ENCODE measurements at places on chromosomes 7 and 10.

DNA sequence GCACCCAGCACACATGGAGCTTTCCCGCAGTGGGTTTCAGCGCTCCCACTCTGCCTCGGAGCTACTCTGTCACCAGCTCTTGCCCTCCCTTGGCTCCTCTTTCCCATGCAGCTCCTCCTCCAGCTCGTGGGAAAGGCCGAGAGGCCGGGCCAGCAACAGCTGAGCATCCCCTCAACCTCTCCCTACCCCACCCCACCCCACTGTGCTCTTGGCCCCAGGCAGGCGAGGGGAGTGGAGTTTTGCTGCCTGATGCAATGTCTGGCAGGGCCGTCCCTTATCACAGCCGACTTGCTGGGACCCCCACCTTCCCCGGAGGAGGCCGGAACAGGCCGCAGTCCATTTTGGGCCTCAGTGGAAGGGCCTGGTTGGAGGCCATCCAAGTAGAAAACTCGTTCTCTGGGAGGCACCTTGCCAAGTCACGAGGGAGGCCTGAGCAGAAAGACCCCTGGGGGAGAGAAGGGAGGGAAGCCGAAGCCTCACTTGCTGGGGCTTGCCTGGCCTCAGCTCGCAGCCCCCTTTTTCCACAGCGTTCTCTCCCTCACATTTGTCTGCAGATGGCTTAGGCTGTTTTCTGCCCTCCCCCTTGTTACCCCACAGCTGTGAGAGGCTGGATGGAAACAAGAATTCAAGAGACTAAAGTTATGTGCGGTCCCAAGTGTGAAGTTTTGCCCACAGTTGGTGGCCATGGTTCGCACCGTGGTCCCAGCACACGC lies 35.3 kb downstream of the CHST3 start:
- DNase-seq = no peak

- DNase-seq = no peak
These were observed 162.8 kb upstream of the NFE2L3 start for GRCh38 chr7:25989140-25989705.

DNA sequence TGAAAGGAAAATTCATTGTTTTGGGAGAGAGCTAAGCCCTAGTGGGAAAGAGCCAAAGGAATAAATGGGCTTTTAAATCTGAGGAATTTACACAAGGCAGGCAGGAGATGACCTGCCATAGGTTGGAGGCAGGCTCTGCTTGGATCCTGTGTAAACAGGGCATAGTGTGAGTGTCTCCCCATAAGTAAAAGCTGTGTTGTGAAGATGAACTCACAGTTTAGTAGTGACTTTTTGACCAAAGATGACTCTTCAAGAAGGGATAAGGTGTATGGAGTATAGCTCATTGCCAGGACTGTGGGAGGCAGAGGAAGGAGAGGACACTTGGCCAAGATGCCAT lies 63.2 kb downstream of the KAT6B start:
- DNase-seq = no peak

DNA sequence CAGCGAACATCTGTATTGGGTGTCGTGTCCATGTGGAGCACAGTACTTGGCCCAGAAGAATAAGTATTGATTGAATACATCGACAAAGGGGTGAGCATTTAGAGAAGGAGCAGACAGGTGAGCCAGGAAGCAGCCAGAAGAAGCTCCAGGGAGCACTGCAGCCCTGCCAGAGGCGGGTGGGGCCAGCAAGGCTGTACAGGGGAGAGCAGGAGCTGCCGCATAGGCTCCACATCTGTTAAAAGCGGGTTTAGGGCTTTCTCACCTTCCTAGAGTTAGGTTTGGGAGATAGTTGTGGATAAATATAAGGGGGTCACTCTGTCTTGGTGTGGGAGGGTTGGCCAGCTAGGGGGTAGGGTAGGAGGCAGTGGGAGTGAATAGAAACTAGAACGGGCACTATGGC lies 1.3 kb upstream of the CPA1 start:
- no peak for DNase-seq

DNA sequence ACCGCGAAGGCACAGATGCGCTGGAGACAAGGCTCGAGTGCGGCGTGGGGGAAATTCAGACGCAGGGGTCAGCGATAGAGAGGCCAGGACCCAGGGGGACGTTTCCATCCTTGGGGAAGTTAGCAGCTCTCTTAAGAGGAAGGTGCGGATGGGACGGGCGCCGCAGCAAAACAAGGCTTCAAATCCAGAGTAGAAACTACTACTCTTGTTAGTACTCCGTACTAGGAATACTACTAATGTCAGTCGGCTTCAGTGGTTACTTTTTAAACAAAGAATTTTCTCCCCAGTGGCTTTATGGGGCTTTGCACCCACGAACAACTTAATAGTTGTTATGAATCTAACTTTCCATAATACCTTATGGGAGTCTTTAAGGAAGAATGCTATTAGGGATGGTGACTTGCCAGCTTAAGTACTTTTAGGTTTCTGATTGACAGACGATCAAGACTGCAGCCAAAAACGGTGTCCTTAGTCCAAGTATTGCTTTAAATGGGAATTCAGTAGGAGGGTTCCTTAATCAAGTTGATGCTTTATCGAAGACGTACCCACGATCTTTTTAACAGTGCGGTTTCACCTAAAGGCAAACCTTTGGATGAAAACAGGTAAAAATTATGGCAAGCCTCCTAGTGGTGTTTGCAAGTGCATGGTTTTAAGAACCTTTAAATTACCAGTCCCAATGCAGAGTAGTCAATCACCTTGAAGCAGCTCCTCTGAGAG lies 812 bp upstream of the IDE start:
- peak; percentile 24 for DNase-seq

- DNase-seq = no peak
These were observed 6.1 kb downstream of the DNTT start for GRCh38 chr10:96310321-96310669.

DNA sequence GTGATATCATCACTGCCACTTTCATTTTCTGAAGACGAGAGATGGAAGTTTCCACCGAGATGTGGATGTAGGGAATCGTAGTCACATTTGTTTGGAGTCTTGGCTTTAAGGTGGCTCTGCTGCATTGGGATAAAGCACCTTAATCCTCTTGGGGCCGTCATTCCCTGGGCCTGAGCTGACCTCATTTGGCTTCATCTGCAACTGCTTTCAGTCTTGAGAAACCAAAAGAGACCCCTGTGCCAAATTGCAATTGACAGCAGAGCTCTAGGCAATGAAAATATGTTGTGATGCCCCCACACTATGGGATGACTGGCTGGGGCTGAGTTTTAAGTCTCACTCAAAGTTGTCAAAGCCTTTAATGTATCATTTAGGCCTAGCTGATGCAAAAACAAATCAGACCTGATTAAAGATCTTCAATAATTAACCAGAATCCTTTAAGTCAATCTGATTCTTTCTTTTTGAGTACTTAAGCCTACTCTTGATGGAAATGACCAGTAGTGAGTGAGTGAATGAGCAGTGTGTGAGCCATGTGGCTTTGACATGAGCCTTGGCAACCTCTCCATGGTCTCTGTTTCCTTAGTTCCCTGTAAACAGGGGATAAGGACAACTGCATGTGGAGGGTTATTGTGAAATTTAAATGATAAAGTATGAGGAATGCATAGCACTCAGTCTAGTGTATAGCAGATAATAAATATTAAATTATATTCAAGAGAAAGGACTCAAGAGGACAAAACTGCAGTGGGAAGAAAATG lies 155.0 kb downstream of the BMPER start:
- DNase-seq = no peak

DNA sequence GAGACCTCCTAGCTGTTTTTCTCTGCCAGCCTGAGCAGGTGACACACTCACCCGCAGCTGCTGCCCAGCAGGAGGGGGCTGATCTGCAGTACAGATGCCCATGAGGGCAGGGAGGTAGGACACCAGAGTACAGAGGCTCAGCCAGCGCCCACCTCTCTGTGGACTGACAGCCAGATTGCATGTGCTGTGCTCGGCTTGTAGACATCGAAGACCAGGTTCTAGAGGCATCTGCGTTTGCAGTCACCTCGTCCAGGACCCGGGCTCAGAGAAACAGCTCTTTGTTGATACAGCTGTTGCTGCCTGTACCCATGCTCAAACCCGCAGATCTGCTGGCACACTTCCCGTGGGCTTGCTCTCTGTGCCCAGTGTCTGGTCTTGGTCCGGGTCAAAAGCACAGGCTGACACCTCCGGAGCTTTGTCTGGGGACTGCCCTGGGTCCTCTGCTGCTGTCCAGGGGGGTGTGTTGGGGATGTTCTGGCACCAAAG lies 224.7 kb downstream of the GLRX3 start:
- DNase-seq = no peak

- DNase-seq = no peak
These were observed 264.4 kb downstream of the TNS3 start for GRCh38 chr7:47317487-47317886.

DNA sequence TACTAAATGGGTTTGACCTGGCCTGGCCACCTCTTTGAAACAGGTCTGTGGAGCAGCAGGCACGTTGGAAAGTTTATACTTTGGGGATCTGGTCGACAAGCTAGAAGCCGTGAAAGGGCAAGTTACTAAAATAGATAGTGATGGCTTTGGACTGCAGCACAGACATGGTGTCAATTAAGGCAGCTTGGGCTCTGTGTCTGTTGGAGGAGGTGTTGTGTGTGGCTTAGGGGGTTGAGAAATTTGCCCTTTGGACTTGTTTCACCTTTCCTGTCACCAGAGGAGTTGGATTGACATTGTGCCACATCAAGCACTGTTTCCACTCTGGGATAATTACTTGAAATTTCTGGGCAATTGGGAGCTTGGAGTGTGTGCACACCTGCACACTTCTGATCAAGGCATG lies 251.8 kb upstream of the MKI67 start:
- DNase-seq = no peak

DNA sequence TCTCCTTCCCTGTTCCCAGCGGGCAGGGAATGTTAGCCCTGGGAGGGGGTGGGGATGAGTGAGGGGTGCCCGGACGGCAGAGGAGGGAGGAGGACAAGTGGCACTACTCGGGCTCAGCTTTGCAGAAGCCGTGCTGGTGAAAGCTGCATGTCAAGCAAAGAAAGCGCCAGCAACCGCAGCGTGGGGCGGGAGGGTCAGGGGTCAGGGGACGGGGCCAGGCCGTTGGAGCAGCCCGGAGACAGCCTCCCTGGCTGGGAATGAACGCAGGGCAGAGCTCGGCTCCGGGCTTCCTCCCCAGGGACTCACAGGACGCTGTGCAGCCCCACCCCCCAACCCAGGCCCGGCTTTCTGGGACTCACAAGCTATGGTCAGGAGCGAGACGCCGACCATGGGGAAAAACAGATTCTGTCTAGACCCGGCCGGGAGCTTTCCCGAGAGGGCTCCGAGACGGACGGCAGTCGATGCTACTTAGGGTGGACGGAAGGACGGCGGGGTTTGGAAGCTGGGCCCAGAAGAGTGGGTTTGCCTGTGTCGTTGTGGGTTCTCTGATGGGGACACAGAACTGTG lies 113.4 kb downstream of the VIPR2 start:
- no peak for DNase-seq

DNA sequence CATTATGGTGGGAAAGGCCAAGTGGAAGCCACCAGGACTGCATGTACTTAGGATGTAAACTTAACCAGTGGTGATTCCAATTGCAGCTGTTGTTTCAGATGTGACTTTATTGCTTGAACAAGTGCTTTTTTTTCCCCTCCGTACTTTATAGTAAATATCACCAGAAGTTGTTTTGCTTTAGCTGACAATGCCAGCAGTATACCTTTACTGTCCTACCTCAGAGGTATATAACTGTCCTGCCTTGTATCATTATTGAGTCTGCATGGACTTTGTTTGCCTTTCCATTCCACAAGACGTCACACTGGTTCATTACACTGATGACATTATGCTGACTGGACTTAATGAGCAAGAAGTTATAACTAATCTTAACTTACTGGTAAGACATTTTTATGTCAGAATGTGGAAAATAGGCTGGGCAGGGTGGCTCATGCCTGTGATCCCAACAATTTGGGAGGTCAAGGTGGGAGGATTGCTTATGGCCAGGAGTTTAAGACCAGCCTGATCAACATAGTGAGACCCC lies 77.1 kb upstream of the RAB18 start:
- no peak for DNase-seq

- DNase-seq = peak; percentile 48
These were observed 26.4 kb downstream of the MYL10 start for GRCh38 chr7:101602484-101603241.

DNA sequence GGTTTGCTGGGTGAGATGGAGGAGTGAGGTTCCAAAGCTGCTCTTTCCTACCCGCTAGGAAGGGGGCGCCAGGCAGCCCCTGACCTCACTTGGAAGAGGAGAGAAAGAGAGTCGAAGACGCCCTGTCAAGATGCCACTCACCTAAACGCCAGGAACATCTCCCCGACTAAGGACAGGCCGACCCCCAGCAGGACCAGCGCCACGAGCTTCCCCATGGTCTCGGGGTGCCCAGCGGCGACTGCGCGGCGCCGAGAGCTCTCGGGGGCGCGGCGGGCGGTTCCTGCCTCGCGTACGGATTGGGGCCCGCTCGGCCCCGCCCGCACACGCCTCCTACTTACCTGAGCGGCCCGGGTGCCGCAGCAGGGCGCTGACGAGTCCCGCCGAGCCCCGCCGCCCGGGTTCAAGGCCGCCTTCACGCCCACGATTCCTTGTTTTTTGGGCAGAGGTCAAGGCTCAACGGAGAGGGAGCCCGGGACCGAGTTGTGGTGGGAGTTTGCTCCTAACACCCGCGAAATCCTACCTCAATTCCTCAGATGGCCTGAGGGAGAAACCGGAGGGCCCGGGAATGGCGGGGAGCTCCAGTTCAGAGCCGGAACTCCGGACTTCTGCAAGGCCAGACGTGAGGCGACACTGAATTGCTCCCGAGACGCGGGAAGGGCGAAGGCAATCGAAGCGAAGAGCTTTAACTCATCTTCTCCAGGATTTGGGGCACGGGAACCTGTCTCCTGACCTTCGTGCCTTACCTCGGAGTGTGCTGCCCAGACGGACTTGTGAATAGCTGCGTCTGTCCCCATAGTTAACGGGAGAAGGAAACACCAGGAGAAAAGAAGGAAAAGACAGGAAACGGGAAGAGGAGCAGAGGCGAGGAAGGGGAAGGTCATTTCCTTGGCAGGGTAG lies at the start of gene PON3:
PON3 (minus strand) TSS at position 240 of the 897 bp plus-strand sequence; CDS start at position 215, 25 bp downstream.
- peak; percentile 2 for DNase-seq

- no peak for DNase-seq
These were observed 8.9 kb downstream of the LRRTM3 start for GRCh38 chr10:66934711-66935110.

- no peak for DNase-seq
These were observed 39.7 kb upstream of the STEAP4 start for GRCh38 chr7:88346357-88346756.

GRCh38 chr7:158190756-158191155 lies 396.9 kb downstream of the PTPRN2 start:
- no peak for DNase-seq

GRCh38 chr7:75054744-75055143 lies 18.9 kb downstream of the RCC1L start:
- no peak for DNase-seq

DNA sequence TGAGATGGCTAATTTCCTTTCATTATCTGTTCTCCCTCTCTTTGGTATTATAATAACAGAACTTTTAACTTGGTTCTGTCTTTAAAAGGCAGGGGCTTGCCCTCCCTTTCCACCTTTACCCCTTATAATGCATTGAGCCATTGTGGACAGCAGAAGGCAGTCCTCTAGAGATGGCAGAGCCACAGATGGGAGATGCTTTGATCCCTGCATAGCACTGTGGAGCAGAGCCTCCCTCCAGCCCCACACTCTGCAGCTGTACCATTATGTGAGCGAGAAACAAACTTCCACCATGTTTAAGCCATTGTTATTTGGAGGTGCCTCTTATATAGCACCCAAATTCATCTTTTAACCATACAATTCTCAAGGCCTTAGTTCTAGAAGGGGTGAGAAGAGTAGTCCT lies 78.4 kb downstream of the SEC23IP start:
- no peak for DNase-seq

GRCh38 chr10:16909271-16909767 lies 92.1 kb upstream of the RSU1 start:
- no peak for DNase-seq
